ENCODE measurements at places on chromosomes 11 and 22. TPM values are rescaled to one million over a fixed set of nuclear protein-coding genes. Genes with fewer than 3 reads are reported as not detected.

DNA sequence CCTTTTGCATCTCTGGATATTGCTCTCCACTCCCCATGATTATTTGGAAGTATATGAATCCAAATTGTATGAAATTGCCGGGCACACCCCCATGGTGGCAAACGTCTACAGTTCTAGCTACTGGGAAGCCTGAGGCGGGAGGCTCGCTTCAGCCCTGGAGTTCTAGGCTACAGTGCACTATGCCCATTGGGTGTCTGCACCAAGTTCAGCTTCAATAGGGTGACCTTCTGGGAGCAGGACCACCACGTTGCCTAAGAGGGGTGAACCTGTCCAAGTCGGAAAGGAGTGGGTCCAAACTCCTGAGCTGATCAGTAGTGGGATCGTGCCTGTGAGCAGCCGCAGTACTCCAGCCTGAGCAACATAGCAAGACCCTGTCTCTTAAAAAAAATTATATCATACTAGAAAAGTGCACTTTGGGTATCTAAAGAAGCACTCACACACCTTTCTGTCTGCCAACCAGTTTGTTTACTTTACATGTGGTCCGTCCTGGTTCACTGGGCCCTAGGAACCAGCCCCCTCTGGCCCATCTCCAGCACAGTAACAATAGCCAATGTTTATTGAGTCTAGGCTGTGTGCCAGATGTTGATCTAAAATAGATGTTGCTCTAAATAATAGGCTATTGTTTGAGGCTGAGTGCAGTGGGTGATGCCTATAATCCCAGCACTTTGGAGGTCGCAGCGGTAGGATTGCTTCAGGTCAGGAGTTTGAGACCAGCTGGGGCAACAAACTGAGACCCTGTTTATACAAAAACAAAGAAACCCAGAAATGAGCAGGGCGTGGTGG, 16.4 kb upstream of the KAT5 start:
- H3K4me3 ChIP-seq, result no peak overlapping the region
- no peaks in the 10 kb centered on the region for H3K36me3 ChIP-seq
- no peaks in the 10 kb centered on the region for H3K4me1 ChIP-seq
- H3K27ac ChIP-seq, result no peak overlapping the region

- H3K27me3 ChIP-seq, result no peaks in the 10 kb centered on the region
- no peaks in the 10 kb centered on the region for H3K36me3 ChIP-seq
- H3K4me3 ChIP-seq, result no peak overlapping the region
- no peaks in the 10 kb centered on the region for H3K4me1 ChIP-seq
- no peak for DNase-seq
These were observed 70.7 kb downstream of the FLI1 start for GRCh38 chr11:128764424-128765095.

Gene LRRC56
- total RNA-seq, result 3.4 TPM

- no peak overlapping the region for H3K4me3 ChIP-seq
- H3K27ac ChIP-seq, result no peak overlapping the region
- no peak for DNase-seq
- no peaks in the 10 kb centered on the region for H3K4me1 ChIP-seq
These were observed 788.7 kb downstream of the OPCML start for GRCh38 chr11:132743601-132744000.

Gene C11orf86
- not detected for total RNA-seq

Gene SRRD
- total RNA-seq, result 32.2 TPM

Gene CCDC188
- total RNA-seq, result not detected

Gene FJX1
- 14.4 TPM for total RNA-seq

GRCh38 chr11:70604630-70605467, 206.5 kb downstream of the CTTN start:
- no peaks in the 10 kb centered on the region for H3K27me3 ChIP-seq
- no peak overlapping the region for H3K27ac ChIP-seq

Gene APOBEC3B
- 28.1 TPM for total RNA-seq

Gene ZNF280A
- total RNA-seq, result 0.13 TPM

GRCh38 chr11:110526323-110526722, 96.6 kb downstream of the FDX1 start:
- no peaks in the 10 kb centered on the region for H3K27me3 ChIP-seq
- DNase-seq, result no peak
- H3K36me3 ChIP-seq, result peaks cover 10% of the 10 kb centered on the region

DNA sequence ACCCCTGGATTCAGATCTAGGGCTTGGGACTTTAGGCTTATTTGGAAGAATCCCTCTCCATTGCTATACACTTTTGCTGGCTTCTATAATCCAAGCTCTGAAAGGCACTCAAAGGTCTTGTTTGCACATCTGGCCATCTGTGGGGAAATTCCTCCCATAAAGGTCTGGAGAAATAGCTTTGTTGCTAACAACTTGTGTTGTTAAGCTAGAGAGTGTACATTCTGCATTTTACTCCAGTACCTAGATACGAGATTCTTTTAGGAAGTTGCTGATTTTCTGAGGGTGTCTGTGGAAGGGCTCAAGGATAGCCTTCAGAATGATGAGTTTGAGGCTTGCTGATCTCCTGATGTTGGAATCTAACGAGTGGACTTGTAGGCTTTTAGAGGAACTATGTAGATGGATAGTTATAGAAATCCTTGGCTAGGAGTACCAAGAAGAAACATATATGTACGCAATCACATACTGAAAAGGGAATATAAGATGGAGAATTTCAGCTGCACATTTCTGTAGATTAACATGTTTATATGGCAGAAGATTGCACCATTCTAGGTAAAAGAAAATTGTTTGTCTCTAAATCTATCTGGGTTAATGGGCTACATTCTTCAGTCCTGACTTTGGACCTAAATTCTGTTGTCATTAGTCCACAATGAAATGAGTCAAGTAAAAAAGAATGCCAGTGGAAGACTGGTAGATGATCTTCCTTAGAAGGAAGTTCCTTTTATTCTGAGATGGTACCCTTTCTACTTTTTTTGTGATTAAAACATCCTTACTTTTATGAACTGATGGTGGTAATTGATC, 51.0 kb downstream of the UBASH3B start:
- no peaks in the 10 kb centered on the region for H3K27me3 ChIP-seq
- DNase-seq, result no peak
- H3K27ac ChIP-seq, result no peak overlapping the region
- no peaks in the 10 kb centered on the region for H3K4me1 ChIP-seq
- H3K4me3 ChIP-seq, result no peak overlapping the region

Gene PAK1
- total RNA-seq, result 122 TPM

- H3K36me3 ChIP-seq, result peaks cover 13% of the 10 kb centered on the region
- H3K4me1 ChIP-seq, result no peaks in the 10 kb centered on the region
- no peaks in the 10 kb centered on the region for H3K27me3 ChIP-seq
- H3K4me3 ChIP-seq, result no peak overlapping the region
- DNase-seq, result no peak
- no peak overlapping the region for H3K27ac ChIP-seq
These were observed 63.4 kb downstream of the LRP5 start for GRCh38 chr11:68375766-68376165.

Gene ASPHD2
- total RNA-seq, result 8.5 TPM

DNA sequence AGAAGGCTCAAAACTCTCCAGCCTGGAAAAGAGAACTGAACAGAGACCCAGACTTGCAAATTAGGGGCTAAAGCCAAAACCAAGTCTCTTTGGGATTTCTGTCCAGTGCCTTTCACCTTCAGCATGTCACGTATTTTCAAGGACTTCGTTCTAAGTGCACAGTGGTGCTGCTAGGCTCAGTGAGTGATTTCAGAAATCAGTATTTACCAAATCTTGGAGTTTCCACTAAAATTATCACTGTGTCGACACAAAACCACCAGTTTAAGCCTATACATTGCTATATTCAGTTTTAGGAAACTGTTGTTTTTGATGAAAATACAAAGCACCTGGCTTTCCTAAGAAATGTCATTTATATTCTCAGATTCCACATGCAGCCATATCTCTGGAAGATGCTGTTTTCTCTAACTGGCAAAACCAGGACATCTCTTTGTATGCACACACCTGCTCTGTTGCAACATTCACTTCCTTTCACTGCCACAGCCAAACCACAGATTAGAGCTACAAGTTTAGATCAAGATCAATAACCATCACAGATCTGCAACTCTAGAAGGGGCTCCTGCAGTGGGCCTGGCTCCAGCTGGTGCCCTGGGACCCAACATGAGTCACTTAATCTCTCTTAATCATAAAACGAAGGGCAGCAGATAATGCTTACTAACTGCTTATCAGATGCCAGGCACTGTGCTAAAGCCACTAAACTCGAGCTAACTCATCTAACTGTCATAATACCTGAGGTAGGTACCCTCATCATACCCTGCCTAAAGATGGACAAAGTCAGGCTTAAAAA, 22.3 kb downstream of the SMCO4 start:
- H3K4me3 ChIP-seq, result no peak overlapping the region
- no peaks in the 10 kb centered on the region for H3K27me3 ChIP-seq
- H3K4me1 ChIP-seq, result peaks cover 8% of the 10 kb centered on the region
- no peak for DNase-seq

Gene MGAT3
- total RNA-seq, result 5.0 TPM

GRCh38 chr11:134223121-134223520, 646 bp downstream of the NCAPD3 start:
- peaks cover 22% of the 10 kb centered on the region for H3K36me3 ChIP-seq
- H3K27ac ChIP-seq, result no peak overlapping the region

DNA sequence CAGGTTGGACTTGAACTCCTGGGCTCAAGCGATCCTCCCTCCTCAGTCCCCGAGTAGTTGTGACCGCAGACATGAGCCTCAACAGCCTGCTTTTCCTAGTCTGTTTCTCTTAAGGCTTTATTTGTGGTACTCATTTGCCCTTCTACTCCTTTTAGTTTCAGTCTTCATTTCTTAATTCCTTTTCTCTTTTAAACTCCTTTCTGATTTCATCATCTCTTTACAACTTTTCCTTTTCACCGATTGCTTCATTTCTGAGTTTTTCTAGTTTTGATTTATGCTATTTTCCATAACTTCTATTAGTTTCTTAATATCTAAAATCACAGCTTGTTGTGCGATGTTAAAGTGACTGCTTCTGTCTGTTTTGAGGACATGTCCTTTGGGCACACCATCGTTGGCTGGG, 17.3 kb upstream of the MRGPRF start:
- H3K4me3 ChIP-seq, result no peak overlapping the region
- no peak overlapping the region for H3K27ac ChIP-seq
- no peak for DNase-seq
- no peaks in the 10 kb centered on the region for H3K27me3 ChIP-seq
- H3K36me3 ChIP-seq, result no peaks in the 10 kb centered on the region

- peaks cover under 1% of the 10 kb centered on the region for H3K36me3 ChIP-seq
- no peaks in the 10 kb centered on the region for H3K27me3 ChIP-seq
- no peak overlapping the region for H3K4me3 ChIP-seq
- no peaks in the 10 kb centered on the region for H3K4me1 ChIP-seq
- DNase-seq, result no peak
These were observed 139.0 kb downstream of the UVRAG start for GRCh38 chr11:75954039-75954438.

GRCh38 chr22:27480487-27480886, 321.1 kb downstream of the MN1 start:
- H3K4me3 ChIP-seq, result no peak overlapping the region
- H3K27ac ChIP-seq, result no peak overlapping the region
- H3K27me3 ChIP-seq, result no peaks in the 10 kb centered on the region
- H3K4me1 ChIP-seq, result peaks cover 11% of the 10 kb centered on the region
- peak; percentile 69 for DNase-seq
- peaks cover 4% of the 10 kb centered on the region for H3K36me3 ChIP-seq

Gene CCDC15
- 2.3 TPM for total RNA-seq

DNA sequence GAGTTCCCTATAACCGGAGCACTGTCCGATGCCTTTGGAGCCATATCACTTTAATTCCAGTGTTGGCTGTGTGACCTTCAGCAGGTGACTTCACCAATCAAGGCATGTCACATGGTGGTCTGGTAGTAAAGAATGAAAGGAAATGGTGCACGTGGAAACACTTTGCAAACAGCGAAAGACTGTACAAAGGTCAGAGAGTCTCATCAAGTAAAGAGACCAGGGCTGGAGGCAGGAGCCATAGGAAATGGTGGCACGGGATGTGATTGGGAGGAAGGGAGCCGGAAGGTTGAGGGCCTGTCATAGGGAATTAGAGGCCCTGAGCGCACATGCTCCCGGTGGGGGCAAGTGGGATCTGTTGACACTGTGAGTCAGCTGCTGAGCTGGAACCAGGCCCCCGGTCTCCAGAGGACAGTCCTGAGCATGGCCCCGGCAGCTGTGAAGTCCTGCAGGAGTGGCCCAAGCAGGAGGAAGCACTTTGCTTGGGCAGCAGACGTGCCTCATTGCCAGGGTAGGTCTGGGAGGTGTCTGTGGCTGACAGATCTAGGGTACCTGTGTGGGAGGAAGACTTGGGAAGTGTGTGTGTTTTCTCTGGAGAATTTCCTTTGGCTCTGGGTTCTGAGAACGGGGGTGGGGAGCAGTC, 2.0 kb downstream of the DAGLA start:
- peak overlapping the region; percentile 18 for H3K4me3 ChIP-seq
- H3K27ac ChIP-seq, result no peak overlapping the region
- no peaks in the 10 kb centered on the region for H3K27me3 ChIP-seq
- DNase-seq, result no peak
- H3K4me1 ChIP-seq, result no peaks in the 10 kb centered on the region

GRCh38 chr22:50190941-50191741, 5.4 kb downstream of the TRABD start:
- no peak overlapping the region for H3K4me3 ChIP-seq
- no peaks in the 10 kb centered on the region for H3K27me3 ChIP-seq
- no peak overlapping the region for H3K27ac ChIP-seq
- H3K36me3 ChIP-seq, result peaks cover 7% of the 10 kb centered on the region
- no peaks in the 10 kb centered on the region for H3K4me1 ChIP-seq

GRCh38 chr22:31944700-31945442, 536 bp downstream of the YWHAH start:
- H3K36me3 ChIP-seq, result peaks cover 23% of the 10 kb centered on the region
- peak overlapping the region; percentile 3 for H3K27ac ChIP-seq
- H3K4me1 ChIP-seq, result no peaks in the 10 kb centered on the region
- DNase-seq, result no peak
- peak overlapping the region; percentile 84 for H3K4me3 ChIP-seq

GRCh38 chr11:34667810-34668582, 47.1 kb downstream of the EHF start:
- no peaks in the 10 kb centered on the region for H3K27me3 ChIP-seq
- H3K36me3 ChIP-seq, result no peaks in the 10 kb centered on the region
- DNase-seq, result no peak
- H3K27ac ChIP-seq, result no peak overlapping the region
- H3K4me3 ChIP-seq, result no peak overlapping the region
- 0 out of 2 replicates have a peak, but pooled peaks cover 2% of the 10 kb centered on the region for H3K4me1 ChIP-seq

DNA sequence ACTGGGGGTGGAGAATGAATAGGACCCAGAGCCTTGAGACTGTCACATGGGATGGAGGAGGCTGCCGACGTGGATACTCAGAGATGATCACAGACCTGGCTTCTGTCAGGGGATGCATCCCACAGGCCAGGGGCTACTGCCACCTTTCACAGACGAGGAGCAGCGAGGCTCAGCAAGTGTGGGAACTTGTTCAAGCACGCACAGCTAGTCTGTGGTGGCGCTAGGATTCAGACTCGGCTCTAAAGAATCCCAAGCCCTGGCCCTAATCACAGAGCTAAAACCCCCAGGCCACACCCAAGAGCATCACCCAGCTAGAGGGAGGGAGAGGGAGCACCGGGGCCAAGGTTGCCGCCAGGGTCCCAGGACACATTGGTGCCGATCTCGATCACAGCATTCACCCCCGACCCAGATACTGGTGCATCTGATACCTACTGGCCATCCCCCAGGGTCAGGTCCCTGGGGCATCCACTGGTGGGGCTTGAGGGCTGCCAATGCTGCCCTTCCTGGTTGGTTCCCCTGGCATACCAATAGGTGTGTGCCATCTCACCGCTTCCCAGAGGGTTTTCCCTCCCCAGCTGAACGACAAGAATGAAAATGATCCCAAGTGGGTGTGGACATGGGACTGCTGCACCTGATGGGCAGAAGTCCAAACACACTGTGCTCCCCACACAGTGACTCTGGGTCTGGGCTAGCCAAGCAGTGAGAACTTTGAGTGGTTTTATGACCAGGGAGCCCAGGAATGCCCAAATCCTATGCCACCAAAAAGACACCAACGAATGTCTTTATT, 6.2 kb downstream of the CHST1 start:
- peaks cover 5% of the 10 kb centered on the region for H3K27me3 ChIP-seq
- H3K4me3 ChIP-seq, result no peak overlapping the region

GRCh38 chr11:75510004-75510722, 15.6 kb downstream of the GDPD5 start:
- no peak overlapping the region for H3K4me3 ChIP-seq
- no peaks in the 10 kb centered on the region for H3K27me3 ChIP-seq
- H3K27ac ChIP-seq, result no peak overlapping the region

All from H9 (cell line).